ENCODE measurements at places on chromosomes 3 and 15. TPM values are rescaled to one million over a fixed set of nuclear protein-coding genes. Genes with fewer than 3 reads are reported as not detected.

GRCh38 chr3:79369306-79369705, 398.5 kb downstream of the ROBO1 start:
- H3K4me1 ChIP-seq: no peaks in the 10 kb centered on the region
- no peaks in the 10 kb centered on the region for H3K36me3 ChIP-seq
- no peak overlapping the region for H3K4me3 ChIP-seq

The ABHD5 gene
- 8.6 TPM for total RNA-seq

DNA sequence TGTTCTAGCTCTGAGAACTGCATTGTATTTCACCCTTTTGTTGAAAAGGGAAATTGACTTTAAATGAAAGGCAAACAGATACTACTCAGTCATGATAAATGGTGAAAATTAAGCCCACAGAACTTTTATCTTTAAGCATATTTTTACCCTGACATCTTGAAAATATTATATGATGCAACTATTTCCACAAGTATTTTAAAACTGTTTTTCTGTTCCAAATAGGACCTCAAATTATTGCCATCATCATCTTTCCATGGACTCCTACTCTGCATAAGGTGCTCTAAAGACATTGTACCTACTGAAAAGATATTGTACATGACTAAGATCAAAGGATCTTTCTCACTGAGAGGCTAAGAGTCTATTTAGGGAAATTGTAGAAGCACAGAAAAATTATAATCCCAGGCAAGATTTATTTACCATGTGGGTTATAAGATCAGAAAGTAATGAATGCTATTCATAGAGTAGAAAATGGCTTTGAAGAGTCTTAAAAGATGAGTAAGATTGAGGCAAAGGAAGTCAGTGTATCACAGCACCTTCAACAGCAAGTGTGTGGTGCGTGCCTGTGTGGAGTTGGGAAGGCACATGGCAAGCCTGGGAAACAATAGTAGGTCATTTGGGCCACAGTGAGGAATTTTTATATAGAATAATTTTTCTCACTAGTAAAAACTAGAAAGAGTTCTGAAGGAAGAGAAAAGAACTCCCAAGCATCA, 68.8 kb downstream of the VGLL3 start:
- H3K27ac ChIP-seq: no peak overlapping the region
- H3K4me3 ChIP-seq: no peak overlapping the region
- H3K36me3 ChIP-seq: no peaks in the 10 kb centered on the region
- no peaks in the 10 kb centered on the region for H3K27me3 ChIP-seq
- H3K4me1 ChIP-seq: no peaks in the 10 kb centered on the region

The SCG3 gene
- total RNA-seq: not detected

DNA sequence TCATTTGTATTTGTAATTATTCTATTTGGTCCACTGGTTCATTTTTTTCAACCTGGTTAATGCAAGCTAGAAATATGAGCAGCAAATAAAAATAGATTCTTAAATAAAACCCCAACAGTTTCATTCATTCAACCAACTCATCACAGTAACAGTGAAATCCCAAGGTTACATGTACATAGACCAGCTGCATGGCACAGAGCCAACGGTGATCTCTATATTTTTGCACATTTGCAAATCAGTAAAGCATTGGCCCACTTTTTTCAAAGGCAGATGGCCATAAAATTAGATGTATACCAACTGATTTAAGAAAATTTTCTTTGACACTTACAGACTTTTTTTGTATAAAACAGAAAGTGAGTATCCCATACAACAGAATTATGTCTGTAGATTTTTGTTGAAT, 49.3 kb downstream of the STRIT1 start:
- no peaks in the 10 kb centered on the region for H3K4me1 ChIP-seq
- no peak overlapping the region for H3K4me3 ChIP-seq
- no peak for DNase-seq
- no peaks in the 10 kb centered on the region for H3K27me3 ChIP-seq
- no peak overlapping the region for H3K27ac ChIP-seq

The ERC2 gene
- total RNA-seq: not detected

The SMCO1 gene
- not detected for total RNA-seq

- no peak for DNase-seq
- H3K36me3 ChIP-seq: no peaks in the 10 kb centered on the region
- H3K4me1 ChIP-seq: no peaks in the 10 kb centered on the region
- no peak overlapping the region for H3K4me3 ChIP-seq
- H3K27ac ChIP-seq: no peak overlapping the region
These were observed 22.4 kb upstream of the ABHD10 start for GRCh38 chr3:111956449-111956848.
